ENCODE measurements at places on chromosomes 6 and 20. TPM values are rescaled to one million over a fixed set of nuclear protein-coding genes. Genes with fewer than 3 reads are reported as not detected.

DSN1 gene
- total RNA-seq, result 32.4 TPM

NTSR1 gene
- 0.15 TPM for total RNA-seq

PIM1 gene
- total RNA-seq, result 6.1 TPM

HLA-DRB5 gene
- not detected for total RNA-seq

DNAH8 gene
- total RNA-seq, result not detected

C6orf52 gene
- total RNA-seq, result not detected

LY6G5B gene
- total RNA-seq, result 0.93 TPM

DLK2 gene
- total RNA-seq, result not detected

MYLK2 gene
- total RNA-seq, result 1.4 TPM

SLC22A2 gene
- not detected for total RNA-seq
